OCI-LY7 (cell line): ENCODE measurements at places on chromosomes 16 and 17.
A peak's percentile ranks its signal among the peaks of the same experiment; 100 is the strongest.

DNA sequence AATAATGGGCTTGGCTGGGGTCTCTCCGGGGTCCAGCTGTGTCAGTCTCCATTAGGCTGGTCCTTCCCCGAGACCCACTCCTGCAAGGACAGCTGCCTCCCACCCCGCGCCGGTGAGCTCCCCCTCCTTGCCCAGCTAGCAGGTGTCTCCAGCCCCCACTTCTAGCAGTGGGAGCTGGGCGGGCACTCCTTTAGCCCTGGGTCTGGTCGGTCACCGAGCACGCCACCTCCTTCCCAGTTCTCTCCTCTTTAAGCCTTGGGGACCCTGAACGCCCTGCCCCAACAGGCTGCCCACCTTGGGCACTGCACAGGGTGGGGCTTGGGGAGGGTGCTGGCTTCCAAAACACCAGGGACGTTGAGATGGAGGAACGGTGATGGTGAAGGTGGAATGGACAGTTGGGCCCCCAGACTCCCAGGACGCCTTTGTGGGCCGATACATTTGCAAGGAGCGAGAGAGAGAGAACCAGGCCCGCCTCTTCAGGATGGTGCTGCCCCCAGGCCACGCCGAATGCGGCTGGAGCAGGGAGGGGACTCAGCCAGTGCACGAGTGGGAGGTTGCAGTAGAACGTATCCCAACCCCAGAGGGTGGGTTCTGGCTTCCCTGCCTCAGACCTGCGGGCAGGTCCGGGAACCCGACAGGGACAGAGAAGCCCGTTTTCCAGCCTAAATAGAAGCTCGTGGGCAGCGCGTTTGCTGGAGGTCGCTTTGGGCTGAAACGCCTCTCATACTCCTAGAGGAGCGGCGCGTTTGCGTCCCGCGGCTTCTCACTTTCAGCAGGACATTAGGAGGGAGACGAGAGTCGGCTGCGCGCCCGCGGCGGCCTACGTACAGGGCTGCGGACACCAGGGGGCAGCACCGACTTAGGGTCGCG is 10.7 kb downstream of the TBX2 start:
- peak; percentile 76 for DNase-seq

DNA sequence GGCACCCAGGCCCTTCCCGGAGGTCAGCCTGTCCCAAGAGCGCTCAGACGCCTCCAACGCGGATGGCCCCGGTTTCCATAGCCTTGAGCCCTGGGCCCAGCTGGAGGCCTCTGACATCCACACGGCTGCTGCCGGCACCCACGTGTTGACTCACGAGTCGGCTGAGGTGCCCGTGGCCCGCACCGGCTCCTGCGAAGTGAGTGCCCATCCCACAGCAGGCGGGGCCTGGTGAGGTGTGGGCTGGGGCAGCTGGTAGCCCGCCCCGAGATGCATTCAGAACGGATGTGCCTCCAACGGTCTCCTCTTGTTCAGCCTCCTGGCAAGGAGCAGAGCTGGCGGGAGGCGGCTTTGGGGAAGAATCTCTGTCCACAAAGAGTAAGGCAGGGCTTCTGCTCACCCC is 2.7 kb downstream of the WDR90 start:
- no peak for DNase-seq

DNA sequence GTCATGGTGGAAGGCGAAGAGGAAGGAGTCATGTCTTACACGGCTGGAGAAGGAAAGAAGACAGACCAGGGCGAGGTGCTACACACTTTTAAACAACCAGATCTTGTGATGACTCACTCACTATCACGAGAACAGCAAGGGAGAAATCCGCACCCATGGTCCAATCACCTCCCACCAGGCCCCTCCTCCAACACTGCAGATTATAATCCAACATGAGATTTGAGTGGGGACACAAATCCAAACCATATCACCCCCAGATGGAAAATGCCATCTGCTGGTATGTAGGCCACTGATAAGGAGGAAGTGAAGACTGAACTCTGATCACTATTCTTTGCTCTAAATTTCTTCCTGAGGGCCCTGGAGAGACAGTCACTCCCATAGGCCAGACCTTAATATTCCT is 7.5 kb upstream of the ITGAX start:
- DNase-seq: no peak

- DNase-seq: no peak
These were observed 13.0 kb downstream of the PITPNC1 start for GRCh38 chr17:67390006-67390645.

DNA sequence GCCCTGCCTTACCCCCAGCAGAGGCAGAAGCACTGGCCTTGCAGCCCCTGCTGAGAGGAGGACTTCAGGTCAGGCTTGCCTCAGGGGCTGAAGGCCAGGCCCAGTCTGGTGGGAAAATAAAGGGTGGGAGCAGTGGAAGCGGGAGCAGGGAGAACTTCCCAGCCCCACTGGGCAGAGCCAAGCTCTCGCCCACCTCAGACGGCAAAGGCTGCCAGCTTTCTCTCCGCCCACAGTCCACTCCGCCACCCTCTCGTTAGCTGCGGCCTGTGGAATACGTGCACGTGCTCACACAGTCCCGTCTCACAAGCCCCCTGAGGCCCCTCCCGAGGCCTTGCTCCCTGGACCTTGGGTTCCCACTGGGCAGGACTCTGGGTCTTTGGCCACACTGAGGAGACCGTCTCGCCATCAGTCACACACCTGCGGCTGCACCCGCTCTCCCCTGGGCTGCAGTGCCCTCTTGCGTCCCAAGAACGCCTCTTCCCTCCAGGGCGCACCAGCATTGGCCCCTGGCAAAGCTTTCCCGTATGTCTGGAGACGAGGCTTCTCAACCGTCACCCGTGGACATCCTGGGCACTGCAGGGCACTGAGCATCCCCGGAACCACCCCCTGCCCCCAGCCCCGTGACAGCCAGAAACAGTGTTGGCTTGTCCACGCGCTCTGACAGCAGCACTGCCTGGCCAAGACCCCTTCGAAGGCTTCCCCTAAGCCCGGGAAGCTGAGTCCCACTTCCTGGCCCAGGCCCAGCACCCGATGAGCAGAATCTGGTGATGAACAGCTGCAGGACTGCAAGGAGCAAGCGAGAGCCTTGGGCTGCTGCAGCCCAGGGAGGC is 8.3 kb downstream of the MRPL28 start:
- DNase-seq: peak; percentile 83

DNA sequence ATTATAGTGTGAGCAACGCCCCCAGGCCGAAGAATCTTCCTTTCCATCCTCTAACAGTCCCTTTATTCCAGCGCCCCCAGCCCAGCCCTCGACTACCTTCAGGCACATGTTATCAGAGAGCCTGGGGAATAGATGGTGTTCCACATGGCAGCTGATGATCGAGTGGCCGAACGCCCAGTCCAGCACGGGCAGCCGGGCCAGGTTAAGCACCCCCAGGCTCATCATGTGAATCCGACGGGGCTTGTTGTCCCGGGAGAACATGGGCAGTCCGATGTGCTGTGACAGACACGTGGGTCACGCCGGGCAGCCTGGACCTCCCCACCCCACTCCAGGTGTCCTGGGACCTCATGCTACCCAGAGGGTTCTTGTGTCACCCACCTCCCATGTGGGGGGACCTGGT is 6.5 kb upstream of the FDXR start:
- DNase-seq: no peak

DNA sequence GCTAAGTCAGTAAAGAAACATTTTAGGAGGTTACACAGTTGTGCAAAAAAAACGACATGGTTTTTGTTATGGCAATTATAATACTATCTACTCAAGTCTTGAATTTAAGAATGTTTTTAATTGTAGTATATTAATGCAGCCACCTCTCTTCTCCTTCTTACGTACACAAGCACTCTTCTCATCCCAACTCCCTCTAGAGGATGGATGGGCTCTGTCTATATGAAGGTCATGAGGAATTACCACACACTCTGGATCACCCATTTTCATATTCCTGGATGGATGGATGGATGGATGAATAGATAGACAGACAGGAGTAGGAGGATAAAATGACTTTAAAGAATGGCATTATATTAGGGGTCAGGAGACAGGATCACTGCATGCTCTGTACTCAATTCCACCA is 120.0 kb downstream of the PHKB start:
- DNase-seq: no peak

- no peak for DNase-seq
These were observed 47.8 kb downstream of the PITPNM3 start for GRCh38 chr17:6508519-6509030.

DNA sequence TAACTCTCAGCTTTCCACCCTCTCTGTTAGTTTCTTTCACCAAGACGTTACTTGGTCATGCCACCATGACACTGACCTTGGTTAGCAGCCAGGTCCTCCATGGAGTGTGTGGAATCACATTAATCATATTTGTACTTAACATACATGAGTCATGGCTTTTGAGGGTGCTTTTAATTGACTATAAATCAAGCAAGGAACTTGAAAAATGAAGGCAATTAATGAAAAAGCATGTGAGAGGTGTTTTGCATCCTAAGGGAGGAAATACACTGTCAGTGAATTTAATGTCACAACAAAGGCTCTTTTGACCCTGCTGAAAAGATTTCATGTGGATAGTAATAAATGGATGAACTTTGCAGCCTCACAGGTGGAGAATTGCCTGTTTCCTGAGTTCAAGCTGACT is 240.7 kb downstream of the CDH13 start:
- no peak for DNase-seq

- DNase-seq: no peak
These were observed 4.3 kb upstream of the KSR1 start for GRCh38 chr17:27451906-27452305.

DNA sequence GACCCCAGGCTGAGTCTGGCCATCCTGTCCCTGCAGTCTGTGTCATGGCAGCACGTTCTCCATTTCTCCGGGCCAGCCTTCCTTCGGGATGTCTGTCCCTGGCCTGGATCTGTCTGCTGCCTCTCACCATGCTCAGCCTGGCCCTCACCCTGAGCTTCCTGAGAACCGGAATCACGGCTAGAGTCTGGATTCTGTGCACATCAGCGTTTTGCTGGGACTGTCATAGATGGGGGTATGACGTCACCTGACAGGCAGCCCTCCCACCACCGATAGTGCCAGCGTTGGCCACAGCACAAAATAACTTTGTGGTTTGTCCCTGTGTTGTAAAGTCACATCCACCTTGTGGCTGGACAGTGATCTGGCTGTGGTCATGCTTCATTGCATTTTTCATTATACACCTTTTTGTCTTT is 59.2 kb downstream of the B9D1 start:
- peak; percentile 35 for DNase-seq

GRCh38 chr16:65763640-65764305 is 602.7 kb upstream of the CDH5 start:
- DNase-seq: peak; percentile 91

DNA sequence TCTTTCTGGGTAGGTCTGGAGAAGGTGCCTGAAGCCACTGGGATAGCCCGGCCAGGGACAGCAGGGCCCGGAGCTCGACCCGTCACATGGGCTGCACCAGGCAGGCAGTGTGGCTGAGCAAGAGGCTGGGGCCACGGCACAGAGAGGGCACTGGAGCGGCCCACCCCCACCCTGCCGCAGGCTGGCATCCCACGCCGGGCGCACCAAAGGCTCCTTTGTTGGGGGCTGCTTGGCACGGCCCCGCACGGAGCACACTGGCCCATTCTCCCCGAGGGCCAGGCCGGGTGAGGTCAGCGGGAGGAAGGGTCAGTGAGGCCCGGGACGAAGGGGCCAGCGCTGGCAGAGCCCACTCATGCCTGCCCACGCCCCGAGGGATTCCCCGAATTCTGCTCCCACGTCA is 36.5 kb upstream of the PVALEF start:
- no peak for DNase-seq

DNA sequence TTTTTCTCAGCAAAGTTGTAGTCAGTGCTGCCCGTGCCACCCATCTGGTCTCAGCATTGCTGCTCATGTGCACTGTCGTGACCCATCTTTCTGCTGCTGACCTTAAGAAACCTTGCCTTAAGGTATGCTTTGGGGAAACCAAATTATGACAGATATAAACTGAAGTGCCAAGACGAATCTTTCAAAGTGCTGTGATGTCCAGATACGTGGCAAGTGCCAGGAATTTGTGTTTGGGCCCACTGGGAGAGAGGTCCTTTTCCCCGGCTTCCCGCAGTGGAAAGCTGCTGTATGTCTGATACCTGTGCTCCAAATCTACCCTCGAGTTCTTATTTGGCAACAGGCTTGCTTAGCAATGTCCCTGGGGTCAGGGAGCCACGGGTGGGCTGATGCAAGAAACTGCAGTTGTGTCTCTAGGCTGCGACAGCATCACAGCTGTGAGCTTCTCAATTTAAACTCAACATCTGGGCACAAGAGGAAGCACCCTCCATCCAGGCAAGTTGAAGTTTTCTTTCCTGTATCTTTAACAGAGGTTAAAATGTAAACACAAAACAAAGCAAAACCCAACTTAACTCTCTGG is 30.3 kb upstream of the TOX3 start:
- peak; percentile 56 for DNase-seq

DNA sequence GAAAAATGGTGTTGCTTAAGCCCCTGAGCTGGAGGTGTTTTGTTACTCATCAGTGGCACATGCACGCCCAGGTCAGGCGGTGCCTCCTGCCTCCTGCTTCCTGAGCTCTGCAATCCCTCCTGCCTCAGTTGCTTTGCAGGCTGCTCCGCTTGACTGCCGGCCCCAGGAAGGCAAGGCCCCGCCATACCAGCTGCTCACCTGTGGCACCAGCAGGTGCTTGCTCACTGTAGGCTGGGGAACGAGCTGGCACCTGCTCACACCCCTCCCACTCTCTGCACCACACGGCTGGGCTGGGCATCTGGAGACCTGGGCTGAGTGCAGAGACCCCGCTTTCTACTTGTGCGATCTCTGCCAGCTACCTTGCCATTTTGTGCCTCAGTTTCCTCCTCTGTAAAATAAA is 200.2 kb downstream of the RBFOX3 start:
- DNase-seq: no peak

DNA sequence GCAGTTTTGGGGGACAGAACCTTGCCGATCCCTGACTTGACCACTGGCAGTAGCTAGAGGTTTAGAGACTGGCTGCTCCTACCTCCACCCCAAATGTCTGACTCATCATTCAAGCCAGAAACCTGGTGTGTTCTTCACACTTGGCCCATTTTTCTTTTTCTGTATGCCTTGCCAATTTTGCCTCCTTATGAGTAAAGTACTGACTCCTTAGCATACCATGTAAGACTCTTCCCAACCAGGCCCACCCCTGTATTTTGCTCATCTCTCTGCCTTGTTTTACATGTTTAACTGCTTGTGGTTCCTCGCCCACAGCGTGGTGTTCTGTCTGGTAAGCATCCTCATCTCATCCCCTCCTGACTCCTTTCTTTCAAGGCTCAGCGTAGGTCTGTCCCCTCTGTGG is 37.9 kb downstream of the NUP88 start:
- DNase-seq: no peak

GRCh38 chr16:69376393-69377059 is 9.3 kb downstream of the TERF2 start:
- DNase-seq: no peak

GRCh38 chr16:71474864-71475263 is 12.8 kb upstream of the ZNF23 start:
- no peak for DNase-seq
